Activated CD8-positive, alpha-beta memory T cell treated with anti-CD3 and anti-CD28 coated beads for 48 hours (primary cell): ENCODE measurements at places on chromosomes 4 and X.

- DNase-seq = no peak
Measured at GRCh38 chr4:23441530-23442069, 448.2 kb downstream of the PPARGC1A start.

DNA sequence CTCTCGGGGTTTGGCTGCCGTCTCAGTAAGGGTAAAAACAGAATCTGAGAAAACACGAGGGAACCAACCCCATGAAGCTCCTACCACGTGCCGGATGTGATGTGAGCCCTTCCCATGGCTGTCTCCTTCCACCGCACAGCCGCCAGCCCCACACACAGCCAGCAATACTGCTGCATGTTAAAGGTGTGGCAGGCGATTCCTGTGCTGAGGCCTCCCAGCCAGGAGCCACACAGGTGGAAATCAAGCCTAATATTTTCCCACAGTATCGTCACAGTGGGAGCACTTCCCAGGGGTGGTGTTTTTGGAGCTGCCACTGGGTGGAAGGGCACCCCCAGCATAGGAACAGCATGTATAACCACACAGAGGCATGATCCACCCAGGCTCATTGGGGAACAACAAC is 77.5 kb downstream of the SLC2A9 start:
- no peak for DNase-seq

DNA sequence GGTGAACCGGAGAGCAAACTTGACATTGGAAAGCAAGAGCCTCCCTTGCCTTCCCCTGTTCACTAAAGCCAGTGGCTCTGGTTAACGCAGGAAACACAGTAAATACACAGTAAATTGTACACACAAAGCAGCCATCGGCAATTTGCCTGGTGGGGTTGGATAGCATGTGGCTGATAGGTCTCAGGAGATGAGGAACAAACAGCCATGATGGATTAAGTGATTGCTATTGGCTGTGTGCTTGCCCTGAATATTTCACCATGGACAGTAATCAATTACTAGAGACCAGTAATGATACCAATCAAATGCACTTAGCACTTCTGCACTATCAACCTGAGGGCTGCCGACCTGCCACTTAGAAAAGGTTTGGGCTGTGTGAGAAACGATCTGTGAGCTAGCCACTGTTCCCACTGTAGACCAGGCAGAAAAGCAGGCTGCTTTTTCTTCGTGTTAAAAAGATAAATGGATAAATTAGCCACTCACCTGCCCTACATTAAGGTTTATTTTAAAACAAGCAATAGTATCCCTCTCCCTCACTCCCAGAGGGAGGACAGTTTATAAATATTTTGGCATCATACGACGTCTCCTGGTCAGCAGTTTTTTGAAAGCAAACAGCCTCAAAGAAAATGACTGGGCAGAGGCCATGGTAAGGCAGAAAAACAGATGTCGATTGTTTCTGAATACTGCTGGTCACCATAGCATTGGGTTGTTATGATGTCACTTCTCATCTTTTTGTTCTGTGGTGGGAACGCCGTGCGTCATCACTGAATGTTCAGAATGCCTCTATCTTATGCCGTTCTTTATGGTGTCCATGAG is 167.1 kb downstream of the MAML3 start:
- no peak for DNase-seq

- no peak for DNase-seq
Measured at GRCh38 chr4:73902817-73903547, 33.8 kb downstream of the CXCL1 start.

GRCh38 chr4:18050448-18050847 is 28.9 kb upstream of the LCORL start:
- DNase-seq = no peak

- no peak for DNase-seq
Measured at GRCh38 chrX:63613531-63614028, 171.4 kb downstream of the ARHGEF9 start.

- DNase-seq = no peak
Measured at GRCh38 chr4:89121387-89122068, 10.2 kb downstream of the TIGD2 start.

DNA sequence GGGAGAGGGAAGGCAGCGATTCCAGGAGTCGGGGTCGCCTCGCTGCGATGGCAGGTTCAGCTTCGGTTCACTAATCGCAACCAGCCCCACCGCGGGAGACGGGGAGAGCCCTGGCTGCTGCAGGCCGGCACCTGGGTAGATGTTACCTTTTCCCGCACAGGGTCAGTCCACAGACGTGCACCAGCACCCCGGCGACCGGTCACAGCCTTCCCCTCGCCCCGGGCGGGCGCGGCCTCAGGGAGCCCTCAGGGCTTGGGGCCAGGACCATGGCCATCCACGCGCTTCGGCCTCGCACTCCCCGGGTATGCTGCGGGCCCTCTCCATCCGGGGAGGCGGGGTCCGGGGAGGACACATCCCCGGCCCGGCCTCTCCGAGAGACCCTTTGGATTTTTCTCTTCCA is 26.1 kb upstream of the EXOC1L start:
- no peak for DNase-seq

DNA sequence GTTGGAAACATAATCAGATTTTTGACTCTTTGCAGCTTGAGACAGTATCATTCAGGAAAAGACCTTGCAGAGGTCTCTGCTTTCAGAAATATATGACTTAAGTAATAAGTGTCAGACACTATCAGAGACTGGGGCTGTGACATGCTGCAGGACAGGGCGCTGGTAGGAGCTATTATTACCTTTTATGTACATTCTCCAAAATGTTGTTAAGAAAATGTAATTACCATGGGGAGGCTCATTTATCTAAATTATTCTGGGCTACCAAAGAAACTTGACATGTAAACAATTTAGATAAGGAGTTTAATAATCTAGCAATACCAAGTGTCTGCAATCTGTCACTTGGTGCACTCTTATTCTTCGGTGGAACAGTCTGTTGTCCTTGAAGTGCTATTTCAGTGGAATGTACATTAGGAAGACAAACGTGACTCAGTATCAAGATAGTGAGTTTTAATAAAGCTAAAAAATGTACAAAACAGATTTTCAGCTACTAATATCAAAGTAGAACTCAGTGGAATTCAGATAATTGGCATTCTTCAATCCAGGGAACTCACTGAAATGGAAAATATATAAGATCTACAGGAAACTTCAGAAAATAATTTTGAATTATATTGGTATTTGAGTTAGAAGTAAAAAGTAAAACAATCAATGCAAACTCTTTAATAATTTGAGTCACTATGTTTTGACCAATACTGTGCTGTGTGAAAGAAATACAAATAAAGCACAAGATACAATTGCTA is 214.5 kb downstream of the KCNIP4 start:
- no peak for DNase-seq

GRCh38 chrX:84715315-84715714 is 213.1 kb upstream of the HDX start:
- no peak for DNase-seq

DNA sequence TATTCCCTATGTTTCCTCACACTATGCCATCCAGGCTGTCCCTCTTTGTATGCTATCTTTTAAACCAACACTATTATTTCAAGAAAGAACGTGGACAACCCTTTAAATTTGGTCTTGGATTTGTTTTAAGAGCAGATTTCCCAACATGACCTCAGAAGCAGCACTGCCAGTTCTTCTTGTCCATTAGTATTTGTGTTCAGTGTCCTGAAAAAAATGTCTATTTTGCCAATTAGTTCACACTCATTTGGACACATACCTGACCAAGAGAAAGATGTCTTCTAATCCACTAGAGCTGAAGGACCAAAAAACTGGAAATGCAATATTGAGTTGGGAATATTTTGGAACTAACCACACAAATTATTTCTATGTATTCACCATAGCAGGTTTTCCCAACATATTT is 223.2 kb upstream of the CNKSR2 start:
- no peak for DNase-seq

DNA sequence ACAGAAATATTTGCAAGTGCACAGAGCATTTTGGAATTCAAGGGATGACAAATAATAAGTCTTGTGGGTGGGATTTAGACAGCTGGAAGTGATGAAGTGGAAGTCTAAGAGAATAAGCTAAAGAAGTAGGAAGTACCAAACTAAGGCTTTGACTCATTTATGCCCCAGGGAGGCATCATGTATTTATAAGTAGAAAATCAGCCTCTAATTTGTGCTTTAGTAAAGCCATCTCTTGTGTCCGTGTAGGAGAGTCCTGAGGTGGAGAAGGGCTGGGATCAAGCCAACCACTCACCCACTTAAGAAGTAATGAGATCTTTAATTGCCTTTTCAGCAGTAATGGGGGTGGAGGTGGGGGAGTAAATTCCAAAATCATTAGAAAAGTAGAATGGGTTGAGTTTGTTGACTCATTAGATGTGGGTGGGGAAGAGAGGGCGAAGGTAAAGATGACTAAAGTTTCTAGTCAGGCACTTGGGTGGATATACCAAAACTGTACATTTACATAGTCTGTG is 356.7 kb downstream of the STIM2 start:
- no peak for DNase-seq

- DNase-seq = no peak
Measured at GRCh38 chr4:20618731-20619130, 81.5 kb upstream of the PACRGL start.

GRCh38 chr4:87232216-87232615 is 11.8 kb upstream of the KLHL8 start:
- no peak for DNase-seq

DNA sequence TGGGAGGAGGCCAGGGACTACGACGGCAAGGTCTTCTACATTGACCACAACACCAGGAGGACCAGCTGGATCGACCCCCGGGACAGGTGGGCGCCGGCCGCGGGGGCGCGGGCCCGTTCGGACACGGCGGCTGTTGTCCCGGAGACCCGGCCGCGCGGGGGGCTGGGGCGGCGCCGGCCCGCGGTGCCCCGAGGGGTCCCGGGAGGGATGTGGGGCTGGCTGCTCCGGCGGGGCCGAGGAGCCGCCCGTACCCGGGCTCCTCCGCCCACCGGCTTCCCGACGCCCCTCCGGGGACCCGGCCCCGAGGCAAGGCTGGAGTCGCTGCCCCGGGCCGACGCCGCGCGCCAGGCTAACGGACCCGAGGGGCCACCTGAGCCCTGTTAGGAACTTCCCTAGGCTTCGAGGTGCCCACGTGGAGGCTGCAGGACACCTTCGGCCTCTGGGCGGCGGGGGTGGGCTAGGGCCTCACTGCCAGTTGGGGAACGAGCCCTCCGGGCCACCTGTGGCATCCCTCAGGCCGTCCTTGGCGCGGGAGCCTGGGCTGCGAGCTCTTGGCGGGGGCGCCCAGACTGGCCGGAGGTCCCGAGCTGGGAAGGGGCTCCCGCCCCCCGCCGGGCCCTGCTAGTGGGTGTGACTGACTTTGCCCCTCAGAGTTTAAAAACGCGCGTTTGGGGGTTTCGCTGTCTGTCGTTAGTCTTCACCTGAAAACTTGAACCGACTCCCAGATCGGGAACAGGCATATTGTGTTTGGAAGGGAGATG is 660 bp downstream of the WWC2 start:
- DNase-seq = peak; percentile 7

- DNase-seq = no peak
Measured at GRCh38 chr4:95371476-95372224, 177.1 kb downstream of the UNC5C start.

DNA sequence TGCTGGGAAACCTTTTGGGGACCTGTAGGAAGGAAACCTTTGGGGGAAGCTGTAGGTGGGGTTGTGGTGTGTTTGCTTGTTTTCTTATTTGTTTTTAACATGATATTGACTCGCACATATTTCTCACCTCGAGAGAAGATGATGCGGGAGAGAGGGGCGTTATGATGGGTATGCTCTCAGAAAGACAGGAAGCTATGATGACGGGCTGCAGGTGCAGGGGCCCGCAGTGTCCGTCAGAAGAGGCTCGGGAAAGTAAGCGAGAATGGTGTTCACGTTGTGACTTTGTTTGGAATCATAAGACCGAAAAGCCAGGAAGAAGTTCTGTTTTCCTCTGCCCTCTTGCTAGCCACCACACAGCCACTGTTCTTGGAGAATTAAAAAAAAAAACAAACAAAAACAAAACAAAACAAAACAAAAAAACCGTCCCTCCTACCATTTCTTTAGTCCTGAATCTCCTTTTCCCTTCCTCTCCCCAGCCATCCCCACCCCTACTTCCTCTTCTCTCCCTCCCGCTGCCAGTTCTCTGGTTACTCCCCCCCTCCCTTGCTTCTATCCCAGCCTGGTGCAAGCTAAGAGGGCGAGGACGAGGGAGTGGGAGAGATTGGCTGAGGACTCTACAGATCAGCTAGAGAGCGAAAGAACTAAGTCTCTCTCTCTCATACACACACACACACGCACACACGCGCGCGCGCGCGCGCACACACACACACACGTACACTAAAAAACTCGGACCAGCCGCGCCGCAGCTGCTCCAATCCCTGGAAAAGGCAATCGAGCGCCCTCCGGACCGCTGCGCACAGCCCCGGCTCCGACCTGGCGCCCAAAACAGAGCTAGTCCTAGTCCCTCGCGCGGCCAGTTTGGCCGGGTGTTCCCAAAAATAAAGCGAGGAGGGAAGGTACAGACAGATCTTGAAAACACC is at the start of gene BMP3:
TSS of gene BMP3 (plus strand) at position 648 of the 920 bp plus-strand sequence. CDS start 577 bp downstream, outside the sequence.
- DNase-seq = no peak

DNA sequence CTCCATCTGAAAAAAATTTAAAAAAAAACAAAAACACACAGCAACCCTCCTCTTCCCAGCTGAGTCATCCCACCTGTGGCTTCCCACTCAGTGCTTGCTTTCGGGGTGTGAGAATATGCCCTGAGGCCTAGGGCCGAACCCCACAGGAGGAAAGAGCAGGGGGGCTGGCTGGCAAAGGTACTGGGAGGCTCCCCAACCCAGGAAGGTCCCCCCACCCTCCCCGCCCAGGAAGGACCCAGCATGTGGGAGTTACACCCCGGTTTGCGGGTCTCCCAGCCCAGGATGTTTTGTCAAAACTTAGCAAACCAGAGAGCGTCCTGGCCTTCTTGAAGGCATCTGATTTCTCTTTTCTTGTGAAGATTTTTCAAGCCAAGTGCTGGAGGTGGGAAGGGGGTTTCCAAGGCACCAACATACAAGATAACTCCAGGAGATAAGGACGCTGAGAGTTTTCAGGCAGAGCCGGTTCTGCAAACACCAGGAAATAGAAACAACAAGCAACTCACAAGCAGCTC is 25.7 kb upstream of the CSF2RA start:
- no peak for DNase-seq

GRCh38 chr4:24980064-24980690 is 50.6 kb downstream of the LGI2 start:
- DNase-seq = no peak

GRCh38 chrX:15911734-15912550 is 57.3 kb upstream of the AP1S2 start:
- DNase-seq = no peak

DNA sequence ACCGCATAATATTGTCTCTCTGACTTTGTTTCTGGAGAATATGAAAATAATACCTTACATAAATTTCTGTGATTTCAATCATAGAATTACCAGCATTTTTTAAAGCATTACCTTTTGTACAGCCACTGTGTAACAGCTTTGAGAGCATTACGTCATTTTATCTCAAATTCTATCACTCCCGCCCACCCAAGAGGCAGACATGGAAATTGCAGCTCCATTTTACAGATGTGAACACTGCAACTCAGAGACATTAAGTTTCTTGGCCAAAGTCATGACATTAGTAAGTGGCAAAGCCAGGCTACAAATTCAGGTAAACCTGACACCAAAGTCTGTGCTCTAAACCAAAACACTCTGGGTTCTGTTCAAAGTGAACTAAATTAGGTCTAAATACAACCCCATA is 33.6 kb upstream of the KDR start:
- DNase-seq = no peak

- no peak for DNase-seq
Measured at GRCh38 chr4:148618856-148619255, 176.6 kb upstream of the NR3C2 start.

GRCh38 chr4:6695660-6696610 is 2.3 kb downstream of the S100P start:
- DNase-seq = no peak

- DNase-seq = no peak
Measured at GRCh38 chr4:133081246-133081645, 67.8 kb upstream of the PCDH10 start.

- DNase-seq = no peak
Measured at GRCh38 chr4:53734584-53735353, 143.5 kb upstream of the LNX1 start.
